Stimulated activated CD4-positive, alpha-beta T cell treated with anti-CD3 and anti-CD28 coated beads, Interleukin-2, amount 100 ng/mL, for 24 hours (primary cell): ENCODE measurements at places on chromosomes 11 and 22.

GRCh38 chr22:32827049-32827602 is 25.6 kb downstream of the TIMP3 start:
- DNase-seq = no peak

DNA sequence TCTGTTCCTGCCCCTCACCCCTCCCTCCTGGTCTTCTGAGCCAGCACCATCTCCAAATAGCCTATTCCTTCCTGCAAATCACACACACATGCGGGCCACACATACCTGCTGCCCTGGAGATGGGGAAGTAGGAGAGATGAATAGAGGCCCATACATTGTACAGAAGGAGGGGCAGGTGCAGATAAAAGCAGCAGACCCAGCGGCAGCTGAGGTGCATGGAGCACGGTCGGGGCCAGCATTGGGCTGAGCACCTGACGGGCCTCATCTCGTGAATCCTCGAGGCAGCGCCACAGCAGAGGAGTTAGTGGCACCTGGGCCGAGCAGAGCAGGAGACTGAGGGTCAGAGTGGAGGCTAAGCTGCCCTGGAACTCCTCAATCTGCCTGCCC is 941.8 kb downstream of the BRD1 start:
- DNase-seq = no peak

DNA sequence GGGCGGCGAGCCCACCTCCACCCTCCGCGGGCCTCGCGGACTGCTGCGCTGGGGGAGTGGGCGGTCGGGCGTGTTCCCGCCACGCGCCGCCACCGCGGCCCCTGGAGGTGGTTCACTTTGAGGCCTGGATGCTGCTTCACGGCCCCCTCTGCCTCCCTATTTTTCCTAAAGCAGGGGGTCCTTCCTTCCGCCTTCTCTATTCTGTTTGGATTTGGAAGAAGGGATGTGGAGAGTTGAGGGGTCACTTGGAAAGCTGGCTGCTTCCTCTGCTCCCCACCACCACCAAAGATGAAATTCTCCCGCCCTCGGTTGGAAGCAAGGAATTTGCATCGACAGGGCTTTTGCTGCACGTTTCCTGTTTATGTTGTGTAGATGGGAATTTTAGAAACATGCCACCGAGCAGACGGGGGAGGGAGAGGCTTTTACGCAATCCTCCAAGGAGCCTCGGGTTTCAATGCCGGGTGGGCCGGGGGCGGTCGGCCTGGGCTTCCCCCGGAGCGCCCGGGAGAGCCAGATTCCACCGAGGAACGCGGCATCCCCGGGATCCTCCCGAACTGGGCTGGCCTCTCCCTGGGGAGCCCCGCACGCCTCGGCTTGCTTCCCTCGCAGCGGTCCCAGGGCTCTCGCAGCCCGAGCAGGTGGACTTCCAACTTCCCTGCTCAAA is 403 bp upstream of the SBF2 start:
- no peak for DNase-seq

- no peak for DNase-seq
Measured at GRCh38 chr11:35358391-35358790, 61.0 kb downstream of the SLC1A2 start.

DNA sequence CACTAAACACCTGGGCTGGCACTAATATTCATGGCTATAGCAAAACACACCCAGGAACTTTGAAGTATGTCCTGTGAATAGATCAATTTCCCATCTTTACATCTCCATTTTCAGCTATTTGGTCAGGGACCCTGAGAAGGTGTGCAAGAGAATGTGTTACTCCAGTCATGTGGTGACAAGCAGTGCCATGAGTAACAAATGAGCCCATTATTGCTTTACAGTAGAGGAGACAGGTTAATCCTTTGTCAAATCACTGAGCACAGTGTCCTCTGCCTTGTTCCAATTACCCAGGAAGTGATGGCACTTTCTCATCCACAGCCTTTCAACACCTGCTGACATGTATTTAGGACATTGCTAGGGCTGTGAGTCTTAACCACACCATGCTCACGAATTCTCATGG is 664.8 kb upstream of the API5 start:
- no peak for DNase-seq

- DNase-seq = no peak
Measured at GRCh38 chr22:20127318-20127868, 4.2 kb upstream of the ZDHHC8 start.

- DNase-seq = no peak
Measured at GRCh38 chr11:115181538-115181937, 322.7 kb downstream of the CADM1 start.

GRCh38 chr22:31646186-31647019 is 15.6 kb downstream of the PISD start:
- peak; percentile 34 for DNase-seq

- no peak for DNase-seq
Measured at GRCh38 chr11:87173185-87174039, 135.7 kb downstream of the TMEM135 start.

GRCh38 chr22:32661737-32662586 is 139.5 kb upstream of the TIMP3 start:
- no peak for DNase-seq

DNA sequence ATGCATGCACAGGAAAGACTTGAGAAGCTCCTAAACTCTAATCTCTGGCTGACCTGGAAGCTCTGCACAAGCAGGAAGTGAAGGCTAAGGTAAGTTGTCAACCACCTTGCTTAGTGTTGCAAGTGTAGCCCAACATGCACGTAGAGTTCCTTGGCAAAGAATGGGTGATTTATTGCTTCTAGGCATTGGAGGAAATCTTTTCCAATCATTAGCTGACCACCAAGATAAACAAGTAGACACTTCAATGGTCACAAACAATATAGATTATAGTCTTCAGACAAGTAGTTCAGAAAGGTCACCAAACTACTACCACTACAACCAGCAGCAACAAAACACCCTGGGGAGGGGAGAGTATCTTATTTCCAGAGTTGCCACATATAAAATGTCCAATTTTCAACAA is 105.6 kb downstream of the STK33 start:
- DNase-seq = no peak

DNA sequence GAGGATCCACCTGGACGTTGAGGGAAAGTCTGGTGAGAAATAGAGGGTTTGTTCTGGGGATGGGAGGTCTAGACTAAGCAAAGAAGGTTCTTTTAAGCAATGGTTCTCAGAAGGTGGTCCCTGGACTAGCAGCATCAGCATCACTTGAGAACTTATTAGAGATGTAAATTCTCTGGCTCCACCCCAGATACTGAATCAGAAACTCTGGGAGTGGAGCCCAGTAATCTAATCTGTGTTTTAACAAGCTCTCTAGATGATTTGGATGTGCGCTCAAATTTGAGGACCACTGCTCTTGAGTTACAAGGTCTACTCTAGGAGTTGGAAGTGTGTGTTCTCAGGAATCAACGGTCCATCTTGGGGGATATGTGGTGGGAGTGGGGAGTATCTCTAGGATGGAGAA is 3.3 kb upstream of the ABCG4 start:
- DNase-seq = no peak

DNA sequence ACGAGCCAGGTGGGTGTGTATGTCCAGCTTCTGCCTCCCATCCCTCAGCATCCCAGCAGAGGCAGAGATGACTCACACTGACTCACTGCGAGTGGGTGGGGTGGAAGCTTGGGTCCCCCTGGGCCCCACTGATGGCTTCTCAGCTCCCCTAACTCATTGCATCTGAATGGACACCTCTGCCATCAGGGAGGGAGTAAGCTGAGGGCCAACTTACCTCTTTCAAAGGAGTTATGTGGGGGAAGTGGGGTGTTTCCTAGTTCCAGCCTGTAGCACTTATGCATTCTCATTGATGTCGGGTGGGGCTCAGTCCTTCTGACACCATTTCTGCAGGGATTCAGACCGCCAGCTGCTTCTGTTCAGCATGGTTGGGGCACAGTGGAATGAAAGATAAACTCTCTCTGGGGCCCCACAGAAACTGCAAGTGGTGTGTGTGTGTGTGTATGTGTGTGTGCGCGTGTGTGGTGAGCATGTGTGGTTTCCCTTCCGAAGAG is 1425.8 kb downstream of the TBC1D22A start:
- DNase-seq = peak; percentile 4
